ENCODE measurements at places on chromosomes 12 and 14.

DNA sequence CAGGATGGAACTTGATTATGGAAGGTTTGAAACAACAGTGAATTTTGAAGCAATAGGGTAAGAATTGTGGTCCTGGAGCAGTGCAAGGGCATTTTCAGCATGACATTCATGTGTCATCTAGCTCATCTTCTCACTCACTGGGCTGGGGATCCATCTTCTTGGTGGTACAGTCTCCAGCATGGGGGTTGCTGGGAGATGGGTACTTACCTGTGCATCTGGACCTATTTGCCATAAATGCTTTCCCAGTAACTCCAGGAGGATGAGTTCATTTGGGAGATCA, 7.2 kb downstream of the HSP90AA1 start:
- DNase-seq: peak; percentile 21

- DNase-seq: no peak
Measured at GRCh38 chr14:59343585-59343984, 121.6 kb downstream of the GPR135 start.

- no peak for DNase-seq
Measured at GRCh38 chr14:96122496-96122895, 82.1 kb upstream of the BDKRB2 start.

DNA sequence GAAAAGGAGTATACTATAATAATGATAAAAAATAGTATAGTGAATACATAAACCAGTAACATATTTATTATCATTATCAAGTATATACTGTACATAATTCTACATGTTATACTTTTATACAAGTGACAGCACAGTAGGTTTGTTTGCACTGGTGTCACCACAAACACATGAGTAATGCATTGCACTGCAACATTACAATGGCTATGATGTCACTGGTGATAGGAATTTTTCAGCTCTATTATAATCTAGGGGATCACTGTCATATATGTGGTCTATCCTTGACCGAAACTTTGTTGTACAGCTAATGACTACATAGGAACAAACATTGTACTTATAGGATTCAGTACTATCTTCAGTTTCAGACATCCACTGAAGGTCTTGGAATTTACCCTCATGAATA, 165.8 kb upstream of the SYT1 start:
- no peak for DNase-seq

- DNase-seq: no peak
Measured at GRCh38 chr14:23358042-23358441, 5.4 kb upstream of the SLC22A17 start.

DNA sequence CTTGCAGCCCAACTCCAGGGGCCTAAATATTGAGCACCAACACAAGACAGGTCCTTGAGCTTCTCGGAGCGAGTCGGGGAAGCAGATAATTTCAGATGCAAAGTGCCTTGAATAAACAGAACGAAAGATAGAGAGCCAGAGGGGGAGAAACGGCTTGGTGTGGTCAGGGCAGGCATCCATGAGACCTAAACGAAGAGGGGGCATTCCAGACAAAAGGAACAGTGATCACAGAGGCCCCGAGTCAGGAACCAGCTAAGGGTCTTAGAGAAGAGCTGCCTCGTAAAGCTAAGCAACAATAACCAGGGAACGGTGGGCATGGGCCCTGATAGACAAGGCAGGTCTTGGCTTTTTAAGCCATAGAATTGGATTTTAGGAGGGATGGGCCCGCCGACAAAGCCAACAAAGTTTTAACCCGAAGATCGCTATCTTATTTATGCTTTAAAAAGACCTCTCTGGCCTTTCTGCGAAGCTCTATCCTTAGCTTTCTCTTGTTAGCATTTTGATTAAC, 421 bp upstream of the ACADS start:
- DNase-seq: no peak

DNA sequence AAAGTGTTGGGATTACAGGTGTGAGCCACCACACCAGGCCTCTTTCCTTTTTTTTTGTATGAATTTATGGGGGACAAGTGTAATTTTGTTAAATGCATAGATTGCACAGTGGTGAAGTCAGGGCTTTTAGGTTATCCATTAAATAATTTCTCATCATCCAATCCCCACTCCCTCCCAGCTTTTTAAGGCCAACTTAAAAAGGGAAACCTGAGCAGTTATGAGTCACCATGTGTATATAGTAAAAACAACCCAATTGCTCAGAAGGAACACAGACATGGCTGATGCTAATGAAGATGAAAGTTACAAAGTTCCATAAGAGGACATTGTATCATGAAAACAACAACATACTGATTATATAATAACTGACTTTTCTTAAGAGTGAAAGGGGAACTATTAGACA, 25.6 kb upstream of the ARID2 start:
- no peak for DNase-seq

DNA sequence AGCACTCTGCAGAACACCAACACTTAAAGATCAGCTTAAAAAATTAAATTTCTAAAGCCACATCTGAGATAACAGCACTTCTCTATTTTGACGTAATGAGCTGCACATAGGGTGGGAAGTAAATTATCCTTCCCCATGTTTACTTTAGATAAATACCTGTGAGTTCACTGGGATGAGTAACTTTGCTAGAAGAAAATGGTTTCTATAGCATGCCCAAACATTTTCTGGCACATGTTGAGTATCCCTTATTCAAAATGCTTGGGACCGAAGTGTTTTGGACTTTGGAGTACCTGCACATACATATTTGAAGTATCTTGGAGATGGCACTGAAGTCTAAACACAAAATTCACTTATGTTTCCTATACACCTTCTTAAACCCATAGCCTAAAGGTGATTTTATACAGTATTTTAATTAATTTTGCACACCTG, 6.6 kb downstream of the SLC38A2 start:
- DNase-seq: no peak

DNA sequence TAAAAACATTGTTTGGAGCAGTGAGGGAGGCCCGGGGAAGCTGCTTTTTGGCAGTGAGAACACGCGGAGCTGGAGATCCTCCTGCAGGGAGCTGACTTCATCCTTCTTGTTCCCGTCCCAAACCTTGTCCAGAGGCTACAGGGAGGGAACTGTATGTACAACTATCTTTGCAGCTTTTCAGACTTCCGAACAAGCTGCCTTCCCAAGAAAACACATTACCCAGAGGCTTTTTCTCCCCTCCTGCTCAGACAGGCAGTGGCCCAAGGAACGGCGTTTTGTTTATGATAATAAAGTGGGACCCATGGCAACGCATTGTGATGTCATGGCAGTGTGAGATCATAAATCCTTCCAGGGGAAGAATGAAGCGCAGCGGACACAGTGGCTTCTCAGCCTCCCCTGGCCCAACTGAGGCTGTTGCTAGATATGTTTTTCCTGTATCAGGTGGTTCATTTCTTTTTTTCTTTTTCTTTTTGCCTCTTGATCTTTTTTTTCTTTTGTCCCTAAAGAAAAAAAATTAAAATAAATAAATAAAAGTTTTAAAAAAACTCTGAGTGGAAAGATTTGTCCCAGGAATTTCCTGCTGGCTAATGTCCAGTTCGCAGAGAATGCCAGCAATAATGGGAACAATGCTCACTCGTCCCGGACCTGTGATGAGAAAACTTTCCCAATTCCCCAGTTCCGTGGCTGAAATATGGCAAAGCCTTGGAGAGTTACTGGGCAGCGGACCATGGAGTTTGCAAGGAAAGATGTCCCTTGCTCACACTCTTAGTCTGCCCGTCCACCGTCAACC, 103.4 kb upstream of the MAP1LC3B2 start:
- DNase-seq: peak; percentile 37

DNA sequence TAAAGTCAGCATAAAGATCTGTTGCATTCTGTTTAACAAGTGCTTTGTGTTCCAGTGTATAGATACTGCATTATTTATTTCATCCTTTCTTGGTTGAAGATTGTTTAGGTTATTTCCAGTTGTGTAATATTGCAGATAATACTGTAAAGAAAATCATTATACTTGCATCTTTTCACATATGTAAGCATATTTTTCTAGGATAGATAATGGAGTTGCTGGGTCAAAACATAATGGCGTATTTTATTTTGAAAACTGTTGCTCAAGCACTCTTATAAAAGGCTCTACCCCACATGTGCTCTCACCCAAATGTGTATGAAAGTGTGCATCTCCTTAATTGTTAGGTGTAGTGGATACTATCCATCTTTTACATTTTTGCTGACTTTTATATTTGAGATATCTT, 274.4 kb downstream of the FBXL14 start:
- no peak for DNase-seq

DNA sequence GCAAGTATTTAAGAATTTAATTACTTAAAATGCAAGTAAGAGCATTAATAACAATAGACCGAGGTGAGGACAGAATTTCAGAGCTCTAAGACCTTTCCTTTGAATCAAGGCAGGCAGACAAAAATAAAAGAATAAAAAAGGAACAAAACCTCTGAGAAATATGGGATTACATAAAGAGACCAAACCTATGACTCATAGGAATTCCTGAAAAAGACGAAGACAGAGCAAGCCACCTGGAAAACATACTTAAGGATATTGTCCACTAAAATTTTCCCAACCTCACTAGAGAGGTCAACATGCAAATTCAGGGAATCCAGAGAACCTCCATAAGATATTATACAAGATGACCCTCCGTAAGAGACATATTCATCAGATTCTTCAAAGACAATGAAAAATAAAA, 325.1 kb downstream of the AEBP2 start:
- DNase-seq: no peak

DNA sequence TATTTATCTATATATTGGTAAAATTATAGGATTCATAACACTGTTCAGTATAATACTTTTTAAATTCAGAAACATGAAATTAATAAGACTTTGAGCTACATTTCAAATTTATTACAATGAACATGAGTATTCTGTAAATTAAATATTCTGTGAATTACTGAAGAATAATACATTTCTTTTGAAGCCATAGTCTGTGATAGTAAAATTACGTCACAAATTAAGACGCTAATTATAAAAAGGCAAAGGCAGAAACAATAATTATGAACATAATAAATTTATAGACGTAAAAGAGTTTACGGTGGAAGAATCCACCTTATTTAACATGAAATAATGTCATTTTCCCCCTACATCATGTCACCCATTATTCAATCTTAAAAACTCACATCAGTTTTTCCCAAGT, 118.9 kb downstream of the NOVA1 start:
- DNase-seq: no peak

- DNase-seq: no peak
Measured at GRCh38 chr12:109504068-109504467, 26.6 kb downstream of the UBE3B start.

DNA sequence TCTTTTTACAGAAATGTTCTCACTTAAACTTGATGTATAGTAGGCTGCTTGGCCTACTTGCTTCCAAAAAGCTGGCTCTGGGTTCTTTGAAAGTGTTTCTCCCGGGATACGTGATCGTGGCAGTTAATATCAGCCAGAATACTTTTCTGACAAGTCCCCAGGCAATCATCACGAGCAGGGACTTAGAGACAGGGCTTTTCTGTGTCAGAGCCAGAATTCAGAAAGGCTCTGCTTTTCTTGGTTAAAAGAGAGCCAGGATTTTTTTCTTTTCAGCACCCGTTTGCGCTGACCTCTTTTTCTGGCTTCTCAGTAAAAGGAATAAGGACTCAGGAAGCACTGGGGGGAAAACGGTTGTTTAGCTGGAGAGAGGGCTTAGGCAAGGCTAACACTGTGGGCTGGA, 57.8 kb upstream of the ARHGAP5 start:
- DNase-seq: no peak

GRCh38 chr12:19025582-19025981, 104.0 kb upstream of the PLEKHA5 start:
- DNase-seq: no peak

GRCh38 chr12:74021937-74022336, 515.7 kb upstream of the ATXN7L3B start:
- no peak for DNase-seq

DNA sequence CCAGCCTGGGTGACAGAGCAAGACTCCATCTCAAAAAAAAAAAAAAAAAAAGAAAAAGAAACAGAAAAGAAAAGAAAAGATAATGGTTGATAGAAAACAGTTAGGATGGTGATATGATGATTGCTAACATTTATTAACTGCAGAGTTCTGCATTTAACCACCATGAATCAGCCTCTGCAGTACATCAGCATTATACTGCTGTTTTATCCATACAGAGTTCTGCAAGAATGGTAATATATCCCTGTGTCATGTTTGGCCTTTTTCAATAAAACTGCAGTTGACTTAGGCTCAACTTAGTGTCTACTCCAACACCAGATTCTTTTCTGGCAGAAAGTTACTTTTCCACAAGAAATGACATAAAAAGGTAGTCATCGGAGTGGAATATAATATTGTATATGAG, 62.6 kb downstream of the DUSP6 start:
- no peak for DNase-seq

DNA sequence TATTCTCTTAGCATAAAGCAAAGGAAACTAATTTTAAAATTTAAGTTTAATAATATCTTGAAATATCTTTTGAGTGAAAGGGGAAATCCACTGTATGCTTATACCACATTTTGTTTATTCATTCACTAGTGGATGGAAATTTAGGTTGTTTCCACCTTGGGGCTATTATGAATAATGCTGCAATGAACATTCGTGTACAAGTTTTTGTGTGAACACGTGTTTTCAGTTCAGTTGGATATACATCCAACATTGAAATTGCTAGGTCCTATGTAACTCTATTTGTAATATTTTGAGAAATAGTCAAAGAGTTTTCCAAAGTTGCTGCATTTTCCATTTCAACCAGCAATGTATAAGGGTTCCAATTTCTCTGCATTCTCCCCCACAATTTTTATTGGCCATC, 83.7 kb upstream of the ETV6 start:
- no peak for DNase-seq

DNA sequence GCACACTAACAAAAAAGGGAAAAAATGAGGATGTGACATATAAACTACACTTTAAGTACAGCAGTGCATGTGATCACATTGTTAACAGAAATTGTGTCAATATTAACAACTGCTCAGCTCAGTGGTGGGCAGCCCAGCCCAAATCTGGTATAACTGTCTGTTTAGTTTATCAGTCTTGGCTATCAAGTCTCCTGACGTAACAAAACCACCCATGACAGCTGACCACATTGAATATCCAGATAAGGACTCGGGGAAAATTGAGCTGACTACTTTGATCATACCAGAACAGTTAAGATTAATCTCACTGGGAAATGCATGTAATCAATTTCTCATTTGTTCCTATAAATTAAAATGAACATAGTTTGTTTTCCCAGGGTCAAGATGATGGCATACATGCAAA, 396.6 kb downstream of the SNAPC1 start:
- DNase-seq: no peak

GRCh38 chr14:99043756-99044155, 228.2 kb downstream of the BCL11B start:
- DNase-seq: no peak

DNA sequence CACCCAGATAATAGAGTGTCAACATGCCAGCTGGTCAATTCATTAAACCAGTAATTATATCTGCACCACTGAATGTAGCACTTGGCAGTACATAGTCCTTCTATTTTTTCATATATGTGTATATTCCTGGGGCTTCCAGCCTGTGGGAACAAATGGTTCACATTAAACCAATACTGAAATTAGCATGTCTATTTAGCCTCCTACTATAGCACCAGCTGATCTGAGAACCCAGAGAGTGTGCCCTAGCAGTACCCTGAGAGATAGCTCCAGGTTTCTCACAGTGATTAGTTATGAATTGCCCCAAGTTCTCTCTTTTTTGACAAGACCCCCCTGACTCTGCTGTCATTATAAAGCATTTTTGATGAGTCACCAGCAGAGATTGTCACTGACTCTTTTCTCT, 1097.3 kb upstream of the FLRT2 start:
- DNase-seq: no peak

Measured in CD4-positive, alpha-beta T cell treated with Interferon gamma for 1 hour (primary cell).